ENCODE measurements at places on chromosomes 11 and 22. TPM values are rescaled to one million over a fixed set of nuclear protein-coding genes. Genes with fewer than 3 reads are reported as not detected.
A peak's percentile ranks its signal among the peaks of the same experiment; 100 is the strongest.

- H3K27ac ChIP-seq, result no peak overlapping the region
- H3K4me3 ChIP-seq, result no peak overlapping the region
- no peaks in the 10 kb centered on the region for H3K4me1 ChIP-seq
- H3K27me3 ChIP-seq, result peaks cover 4% of the 10 kb centered on the region
- no peak for DNase-seq
- H3K36me3 ChIP-seq, result peaks cover 12% of the 10 kb centered on the region
Measured at GRCh38 chr11:78630155-78630554, 55.5 kb upstream of the NARS2 start.

GRCh38 chr11:6646071-6646470 is 9.5 kb downstream of the DCHS1 start:
- no peak for DNase-seq
- H3K27ac ChIP-seq, result no peak overlapping the region
- H3K27me3 ChIP-seq, result peaks cover 2% of the 10 kb centered on the region
- no peak overlapping the region for H3K4me3 ChIP-seq
- no peaks in the 10 kb centered on the region for H3K4me1 ChIP-seq

- H3K27me3 ChIP-seq, result no peaks in the 10 kb centered on the region
- H3K36me3 ChIP-seq, result peaks cover 4% of the 10 kb centered on the region
- peaks cover 35% of the 10 kb centered on the region for H3K4me1 ChIP-seq
- no peak overlapping the region for H3K4me3 ChIP-seq
- no peak overlapping the region for H3K27ac ChIP-seq
Measured at GRCh38 chr11:115955803-115956202, 451.6 kb upstream of the CADM1 start.

GRCh38 chr11:58845386-58845785 is 882 bp upstream of the GLYATL2 start:
- no peaks in the 10 kb centered on the region for H3K4me1 ChIP-seq
- H3K4me3 ChIP-seq, result no peak overlapping the region
- H3K36me3 ChIP-seq, result no peaks in the 10 kb centered on the region
- DNase-seq, result no peak

DNA sequence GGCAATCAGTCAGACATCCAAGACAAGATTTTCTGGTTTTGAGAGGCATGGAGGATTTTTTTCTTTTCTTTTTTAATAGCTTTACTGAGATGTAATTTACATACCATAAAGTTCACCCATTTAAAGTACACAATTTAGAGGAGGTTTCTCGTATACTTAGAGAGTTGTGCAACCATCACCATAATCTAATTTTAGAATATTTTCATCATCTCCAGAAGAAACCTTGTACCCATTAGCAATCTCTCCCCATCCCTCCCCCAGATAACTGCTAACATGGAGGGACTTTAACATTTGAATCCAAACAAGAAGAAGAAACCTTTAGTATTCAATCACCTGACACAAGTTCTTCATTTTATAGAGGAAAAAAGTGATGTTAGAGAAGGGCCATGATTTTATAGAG is 83.6 kb downstream of the CLPB start:
- H3K27me3 ChIP-seq, result no peaks in the 10 kb centered on the region
- H3K4me3 ChIP-seq, result no peak overlapping the region
- no peaks in the 10 kb centered on the region for H3K4me1 ChIP-seq

DNA sequence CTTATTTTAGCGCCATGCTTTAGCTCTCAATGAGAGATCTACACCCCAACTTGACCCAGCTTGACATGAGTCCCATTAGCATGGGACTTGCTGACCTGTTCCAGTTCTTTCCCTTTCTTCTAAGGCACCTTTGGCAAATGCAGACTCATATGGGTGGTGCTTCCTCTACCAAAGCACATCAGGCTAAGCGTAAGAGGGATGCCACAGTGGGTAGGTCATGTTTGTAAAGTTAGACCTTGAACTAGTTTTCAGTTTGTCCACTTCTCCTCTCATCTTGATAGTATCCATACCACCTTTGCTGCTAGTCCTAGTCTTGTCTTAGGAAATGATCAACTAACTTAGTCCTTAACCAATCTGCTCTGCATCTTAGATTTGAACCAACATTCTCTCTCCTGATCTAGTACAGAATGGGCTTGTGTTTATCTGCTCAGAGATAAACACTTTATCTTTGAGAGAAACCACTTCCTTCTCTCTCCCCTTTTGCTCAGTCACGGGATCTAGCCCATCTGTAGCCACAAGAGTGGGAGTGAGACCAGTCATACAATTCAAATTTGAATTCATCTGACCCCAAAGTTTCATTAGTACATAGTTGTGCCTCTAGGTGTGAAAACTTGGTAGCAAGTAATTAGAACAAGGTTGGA is 72.1 kb upstream of the CD44 start:
- no peaks in the 10 kb centered on the region for H3K4me1 ChIP-seq
- H3K27ac ChIP-seq, result no peak overlapping the region
- H3K36me3 ChIP-seq, result peaks cover 7% of the 10 kb centered on the region
- peaks cover 7% of the 10 kb centered on the region for H3K27me3 ChIP-seq

GRCh38 chr11:72818971-72819370 is 4.8 kb downstream of the ATG16L2 start:
- peaks cover 15% of the 10 kb centered on the region for H3K4me1 ChIP-seq
- H3K27me3 ChIP-seq, result peaks cover 6% of the 10 kb centered on the region
- DNase-seq, result no peak
- peaks cover 3% of the 10 kb centered on the region for H3K36me3 ChIP-seq

DNA sequence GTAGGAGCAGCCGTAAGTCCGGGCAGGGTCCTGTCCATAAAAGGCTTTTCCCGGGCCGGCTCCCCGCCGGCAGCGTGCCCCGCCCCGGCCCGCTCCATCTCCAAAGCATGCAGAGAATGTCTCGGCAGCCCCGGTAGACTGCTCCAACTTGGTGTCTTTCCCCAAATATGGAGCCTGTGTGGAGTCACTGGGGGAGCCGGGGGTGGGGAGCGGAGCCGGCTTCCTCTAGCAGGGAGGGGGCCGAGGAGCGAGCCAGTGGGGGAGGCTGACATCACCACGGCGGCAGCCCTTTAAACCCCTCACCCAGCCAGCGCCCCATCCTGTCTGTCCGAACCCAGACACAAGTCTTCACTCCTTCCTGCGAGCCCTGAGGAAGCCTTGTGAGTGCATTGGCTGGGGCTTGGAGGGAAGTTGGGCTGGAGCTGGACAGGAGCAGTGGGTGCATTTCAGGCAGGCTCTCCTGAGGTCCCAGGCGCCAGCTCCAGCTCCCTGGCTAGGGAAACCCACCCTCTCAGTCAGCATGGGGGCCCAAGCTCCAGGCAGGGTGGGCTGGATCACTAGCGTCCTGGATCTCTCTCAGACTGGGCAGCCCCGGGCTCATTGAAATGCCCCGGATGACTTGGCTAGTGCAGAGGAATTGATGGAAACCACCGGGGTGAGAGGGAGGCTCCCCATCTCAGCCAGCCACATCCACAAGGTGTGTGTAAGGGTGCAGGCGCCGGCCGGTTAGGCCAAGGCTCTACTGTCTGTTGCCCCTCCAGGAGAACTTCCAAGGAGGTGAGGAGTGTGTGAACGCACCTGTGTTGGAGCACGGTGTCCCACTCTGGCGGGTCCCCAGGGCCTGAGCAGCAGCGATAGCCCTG is at the start of gene TAGLN:
TAGLN (plus strand) TSS at position 318 of the 863 bp plus-strand sequence. CDS start 3,644 bp downstream, outside the sequence.
- H3K27ac ChIP-seq, result peak within 1 kb of the TSS; percentile 19
- peaks cover 13% of the 10 kb centered on the region for H3K27me3 ChIP-seq
- peaks cover 17% of the 10 kb centered on the region for H3K4me1 ChIP-seq

DNA sequence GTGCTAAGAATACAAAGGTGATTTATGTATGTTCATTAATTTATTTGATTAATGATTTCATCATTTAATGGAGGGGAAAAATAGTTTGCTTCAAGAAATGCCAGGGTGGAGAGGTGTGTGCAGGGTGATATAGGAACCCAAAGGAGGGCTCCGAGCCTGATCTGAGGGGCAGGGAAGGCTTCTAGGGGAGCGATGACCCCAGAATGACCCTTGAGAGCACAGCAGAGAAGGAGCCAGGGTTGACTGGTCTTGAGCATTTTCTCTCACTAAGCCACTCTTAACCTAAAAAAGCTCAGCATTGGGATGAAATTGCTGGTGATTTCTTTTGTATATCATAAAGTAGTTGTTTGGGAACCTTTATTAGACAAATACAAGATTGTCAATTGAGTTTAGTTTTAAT is 35.1 kb downstream of the HIPK3 start:
- H3K4me1 ChIP-seq, result peaks cover 9% of the 10 kb centered on the region
- H3K27ac ChIP-seq, result no peak overlapping the region
- no peak overlapping the region for H3K4me3 ChIP-seq
- no peaks in the 10 kb centered on the region for H3K27me3 ChIP-seq
- H3K36me3 ChIP-seq, result peaks cover 12% of the 10 kb centered on the region

DNA sequence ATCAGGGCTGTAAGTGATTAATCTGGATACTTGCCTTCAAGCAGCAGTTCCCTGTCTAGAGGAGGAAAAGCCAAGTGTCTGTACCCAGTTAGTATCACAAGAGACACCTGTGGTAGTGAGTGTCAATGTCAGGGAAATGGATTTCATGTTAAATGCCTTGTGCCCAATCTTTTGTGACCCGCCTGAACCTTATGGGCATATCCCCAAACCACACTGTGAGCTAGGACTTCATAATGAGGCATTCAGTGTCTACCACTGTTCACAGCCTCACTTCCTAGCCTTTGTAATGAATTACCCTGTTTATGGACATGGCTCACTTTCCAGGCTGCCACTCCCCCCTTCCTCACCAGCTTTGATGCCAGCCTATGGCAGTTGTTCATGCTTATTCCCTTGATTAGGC is 125.1 kb downstream of the TRIM44 start:
- H3K27me3 ChIP-seq, result no peaks in the 10 kb centered on the region
- H3K36me3 ChIP-seq, result no peaks in the 10 kb centered on the region
- no peak overlapping the region for H3K4me3 ChIP-seq
- peaks cover 23% of the 10 kb centered on the region for H3K4me1 ChIP-seq
- no peak for DNase-seq

- no peak overlapping the region for H3K27ac ChIP-seq
- H3K36me3 ChIP-seq, result peaks cover 29% of the 10 kb centered on the region
Measured at GRCh38 chr11:125637840-125638239, 12.9 kb downstream of the CHEK1 start.

DNA sequence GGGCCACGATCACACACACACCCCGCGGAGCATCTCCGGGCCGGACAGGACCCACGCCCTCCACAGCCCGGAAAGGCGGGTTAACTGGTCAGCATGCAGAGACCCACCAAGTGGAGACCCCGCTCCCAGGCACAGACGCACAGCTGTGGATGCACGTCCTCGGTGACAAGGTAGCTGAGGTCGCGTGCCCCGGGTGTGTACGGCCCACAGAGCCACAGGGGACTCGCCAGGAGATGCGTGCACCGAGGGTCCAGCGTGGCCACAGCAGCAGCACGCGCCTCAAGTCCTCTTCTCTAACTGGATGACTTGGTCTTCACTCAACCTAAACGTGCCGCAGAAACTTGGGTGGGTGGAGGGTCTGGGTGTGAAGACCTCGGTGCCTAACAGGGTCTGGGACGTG is 5.5 kb downstream of the H19 start:
- no peak overlapping the region for H3K27ac ChIP-seq
- DNase-seq, result no peak
- H3K27me3 ChIP-seq, result no peaks in the 10 kb centered on the region
- no peaks in the 10 kb centered on the region for H3K36me3 ChIP-seq
- H3K4me1 ChIP-seq, result no peaks in the 10 kb centered on the region

DNA sequence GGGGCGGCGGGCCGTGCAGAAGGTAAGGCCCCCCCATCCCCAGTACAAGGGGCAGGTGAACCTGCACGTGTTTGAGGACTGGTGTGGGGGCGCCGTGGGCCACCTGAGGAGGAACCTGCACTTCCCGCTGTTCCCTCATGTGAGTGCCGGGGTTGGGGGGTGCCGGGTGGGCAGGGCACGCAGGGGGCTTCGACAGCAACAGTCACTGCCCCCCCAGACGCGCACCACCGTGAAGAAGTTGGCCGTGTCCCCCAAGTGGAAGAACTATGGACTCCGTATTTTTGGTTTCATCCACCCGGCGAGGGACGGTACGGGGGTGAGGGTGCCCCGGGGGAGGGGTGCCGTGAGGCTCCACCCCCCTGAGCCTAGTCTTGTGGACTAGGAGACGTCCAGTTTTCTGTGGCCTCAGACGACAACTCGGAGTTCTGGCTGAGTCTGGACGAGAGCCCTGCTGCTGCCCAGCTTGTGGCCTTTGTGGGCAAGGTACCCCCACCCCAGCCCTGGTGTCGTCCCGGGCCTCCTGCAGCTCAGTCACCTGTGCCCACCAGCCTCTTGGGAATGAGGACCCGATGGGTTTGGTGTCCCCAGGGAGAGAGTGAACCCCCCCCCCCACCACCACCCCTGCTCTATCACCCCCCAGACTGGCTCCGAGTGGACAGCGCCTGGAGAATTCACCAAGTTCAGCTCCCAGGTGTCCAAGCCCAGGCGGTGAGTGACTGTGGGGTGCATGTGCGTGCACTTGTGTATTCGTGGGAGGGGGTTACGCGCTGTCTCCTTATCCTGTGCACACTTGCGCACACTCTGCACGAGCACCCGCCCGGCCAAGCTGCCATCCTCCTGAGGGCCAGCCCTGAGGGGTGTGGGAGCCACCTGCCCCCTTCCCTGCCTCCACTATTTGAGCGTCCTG is 3.8 kb downstream of the B4GALNT4 start:
- H3K27ac ChIP-seq, result no peak overlapping the region
- H3K4me3 ChIP-seq, result peak overlapping the region; percentile 88
- peaks cover 6% of the 10 kb centered on the region for H3K27me3 ChIP-seq
- H3K4me1 ChIP-seq, result peaks cover 42% of the 10 kb centered on the region

GRCh38 chr22:20391222-20391621 is 2.7 kb upstream of the ZNF74 start:
- peak overlapping the region; percentile 42 for H3K4me3 ChIP-seq
- peaks cover 25% of the 10 kb centered on the region for H3K4me1 ChIP-seq
- no peak for DNase-seq

GRCh38 chr11:9757809-9758636 is 94.1 kb downstream of the SWAP70 start:
- peak; percentile 85 for DNase-seq
- peak overlapping the region; percentile 87 for H3K4me3 ChIP-seq
- H3K27me3 ChIP-seq, result no peaks in the 10 kb centered on the region
- no peak overlapping the region for H3K27ac ChIP-seq
- H3K36me3 ChIP-seq, result no peaks in the 10 kb centered on the region

GRCh38 chr22:26713823-26714449 is 56.5 kb downstream of the MIAT start:
- H3K27me3 ChIP-seq, result no peaks in the 10 kb centered on the region
- no peaks in the 10 kb centered on the region for H3K36me3 ChIP-seq
- peaks cover 20% of the 10 kb centered on the region for H3K4me1 ChIP-seq
- no peak overlapping the region for H3K4me3 ChIP-seq
- no peak overlapping the region for H3K27ac ChIP-seq

Gene PRG3
- total RNA-seq, result not detected

Gene C1QTNF5
- total RNA-seq, result 2.1 TPM

Gene RAB39A
- 10.8 TPM for total RNA-seq

Gene HPX
- 6.0 TPM for total RNA-seq

Gene ENTHD1
- total RNA-seq, result not detected

Gene TRPM5
- total RNA-seq, result 0.09 TPM

Gene P2RY6
- total RNA-seq, result not detected
